ENCODE measurements at places on chromosomes 7 and 10. TPM values are rescaled to one million over a fixed set of nuclear protein-coding genes. Genes with fewer than 3 reads are reported as not detected.

DNA sequence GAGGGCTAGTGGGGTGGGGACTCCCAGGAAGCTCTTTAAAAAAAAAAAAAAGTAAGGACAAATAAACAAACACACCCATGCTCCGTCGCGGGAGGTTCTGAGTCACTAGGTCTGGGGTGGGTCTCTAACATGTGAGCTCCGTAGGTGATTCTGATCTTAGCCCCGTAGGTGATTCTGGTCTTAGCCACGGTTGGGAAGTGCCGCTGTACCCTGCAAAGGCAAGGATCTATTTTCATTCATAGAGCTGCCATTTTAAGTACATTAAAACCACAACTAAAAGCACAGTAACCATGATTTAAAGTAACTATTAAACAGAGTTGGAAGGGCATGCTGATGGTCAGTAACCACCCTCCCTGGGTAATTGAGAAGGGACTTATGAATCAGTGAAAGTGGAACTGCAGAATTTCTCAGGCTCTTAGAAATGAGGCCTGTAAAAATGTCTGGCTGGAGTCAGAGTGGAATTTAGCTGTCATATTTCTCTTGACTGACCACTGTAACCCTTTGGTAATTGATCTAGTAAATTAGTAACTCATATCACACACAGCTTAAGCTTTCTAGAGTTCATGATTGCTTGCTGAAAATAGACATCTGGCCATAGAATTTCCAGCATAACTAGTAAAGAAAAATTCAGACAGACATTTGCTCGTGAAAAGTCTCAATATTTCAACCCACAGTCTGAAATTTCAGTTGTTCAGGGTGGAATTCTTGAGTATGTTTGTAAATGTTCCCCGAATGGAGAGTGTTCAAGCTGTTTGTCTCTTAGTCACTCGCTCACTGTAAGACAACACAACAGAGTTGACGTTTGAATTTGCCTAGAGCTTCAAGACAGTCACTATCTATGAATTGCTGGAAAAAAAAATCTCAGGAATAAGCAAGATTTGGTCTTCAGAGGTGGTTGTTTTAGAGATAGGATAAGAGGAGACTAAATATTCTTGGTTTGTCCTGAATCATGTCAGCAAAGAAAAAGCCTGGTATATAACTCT lies 34.2 kb upstream of the TCF7L2 start:
- H3K4me3 ChIP-seq: no peak overlapping the region
- H3K27ac ChIP-seq: peak overlapping the region; percentile 30
- no peak for DNase-seq

- H3K27ac ChIP-seq: no peak overlapping the region
- DNase-seq: no peak
- H3K4me3 ChIP-seq: no peak overlapping the region
- H3K4me1 ChIP-seq: no peaks in the 10 kb centered on the region
- H3K36me3 ChIP-seq: no peaks in the 10 kb centered on the region
- no peaks in the 10 kb centered on the region for H3K27me3 ChIP-seq
Observed at GRCh38 chr10:55180357-55180756, 379.3 kb upstream of the PCDH15 start.

DNA sequence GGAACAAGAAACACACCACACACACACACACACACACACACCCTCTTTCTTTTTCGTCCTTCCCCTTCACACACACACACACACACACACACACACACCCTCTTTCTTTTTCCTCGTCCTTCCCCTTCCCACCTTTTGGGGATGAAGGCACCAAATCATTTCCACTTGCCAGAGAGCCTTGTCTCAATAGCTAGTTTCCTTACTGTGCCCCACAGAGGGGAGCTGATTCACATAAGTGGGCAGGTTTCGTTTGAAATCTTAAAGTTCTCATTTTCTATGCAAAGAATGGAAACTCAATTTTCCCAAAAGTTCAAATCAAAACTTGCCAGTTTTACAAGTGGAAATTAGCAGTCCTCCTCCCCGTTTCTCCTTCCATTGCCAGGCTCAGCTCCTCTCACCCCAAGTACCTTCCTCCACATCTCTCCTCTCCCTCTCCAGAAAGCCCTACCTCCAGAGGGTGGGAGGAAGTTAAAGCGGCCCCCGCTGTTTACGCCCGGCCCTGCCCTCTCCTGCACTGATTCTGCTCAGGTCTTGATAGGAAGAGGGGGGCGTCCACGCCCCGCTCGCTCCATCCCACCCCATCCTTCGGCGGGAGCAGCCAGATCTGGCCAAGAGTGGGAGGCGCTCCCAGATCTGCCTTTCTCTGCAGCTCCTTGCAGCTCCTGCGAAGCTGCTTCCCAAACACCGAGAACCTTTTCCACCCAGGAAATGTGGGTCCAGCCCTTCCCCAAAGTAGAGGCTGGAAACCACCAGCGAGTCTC lies 1.3 kb downstream of the CTTNBP2 start:
- H3K36me3 ChIP-seq: no peaks in the 10 kb centered on the region
- H3K27ac ChIP-seq: peak overlapping the region; percentile 21
- H3K27me3 ChIP-seq: peaks cover 39% of the 10 kb centered on the region
- peak overlapping the region; percentile 90 for H3K4me3 ChIP-seq
- H3K4me1 ChIP-seq: peaks cover 16% of the 10 kb centered on the region
- peak; percentile 15 for DNase-seq

DNA sequence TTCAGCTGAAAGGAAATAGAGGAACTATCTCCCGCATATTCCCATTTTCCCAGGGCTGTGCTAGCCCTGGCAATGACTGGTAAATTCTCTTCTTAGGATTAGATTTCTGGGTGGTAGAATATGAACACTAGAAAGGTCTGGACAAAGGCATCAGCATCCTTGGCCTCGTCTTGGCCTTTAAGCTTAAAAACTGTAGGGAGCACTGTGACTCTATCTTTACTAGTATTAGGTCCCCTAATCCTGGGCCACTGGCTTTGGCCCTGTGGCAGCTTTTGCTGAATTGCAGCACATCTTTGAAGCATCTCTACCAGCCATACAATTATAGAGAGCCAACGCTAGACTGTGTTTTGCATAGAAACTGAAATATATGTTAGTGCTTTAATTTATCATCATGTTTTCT lies 41.5 kb upstream of the EBLN1 start:
- H3K36me3 ChIP-seq: no peaks in the 10 kb centered on the region
- H3K4me1 ChIP-seq: no peaks in the 10 kb centered on the region
- no peak overlapping the region for H3K4me3 ChIP-seq
- no peak overlapping the region for H3K27ac ChIP-seq
- H3K27me3 ChIP-seq: peaks cover 64% of the 10 kb centered on the region

- peaks cover 21% of the 10 kb centered on the region for H3K4me1 ChIP-seq
- DNase-seq: no peak
- no peaks in the 10 kb centered on the region for H3K27me3 ChIP-seq
- peak overlapping the region; percentile 88 for H3K27ac ChIP-seq
Observed at GRCh38 chr7:16609842-16610450, 35.6 kb downstream of the ANKMY2 start.

- H3K4me3 ChIP-seq: no peak overlapping the region
- no peaks in the 10 kb centered on the region for H3K36me3 ChIP-seq
- H3K4me1 ChIP-seq: peaks cover 8% of the 10 kb centered on the region
- no peak for DNase-seq
- H3K27ac ChIP-seq: no peak overlapping the region
Observed at GRCh38 chr7:47652591-47652990, 70.7 kb upstream of the TNS3 start.

GRCh38 chr7:154484406-154484805 lies 432.2 kb downstream of the DPP6 start:
- no peaks in the 10 kb centered on the region for H3K36me3 ChIP-seq
- no peaks in the 10 kb centered on the region for H3K27me3 ChIP-seq
- H3K4me3 ChIP-seq: no peak overlapping the region
- DNase-seq: no peak
- peaks cover 4% of the 10 kb centered on the region for H3K4me1 ChIP-seq
- H3K27ac ChIP-seq: peak overlapping the region; percentile 1

GRCh38 chr7:82247814-82248433 lies 195.7 kb downstream of the CACNA2D1 start:
- no peak for DNase-seq
- H3K27me3 ChIP-seq: no peaks in the 10 kb centered on the region
- no peaks in the 10 kb centered on the region for H3K36me3 ChIP-seq
- H3K27ac ChIP-seq: no peak overlapping the region
- H3K4me1 ChIP-seq: no peaks in the 10 kb centered on the region

- no peak for DNase-seq
- H3K27me3 ChIP-seq: peaks cover 21% of the 10 kb centered on the region
- H3K4me1 ChIP-seq: peaks cover 7% of the 10 kb centered on the region
- H3K27ac ChIP-seq: no peak overlapping the region
- no peaks in the 10 kb centered on the region for H3K36me3 ChIP-seq
- no peak overlapping the region for H3K4me3 ChIP-seq
Observed at GRCh38 chr7:12207046-12207445, 4.0 kb upstream of the TMEM106B start.

GRCh38 chr10:51176976-51177695 lies 102.8 kb downstream of the PRKG1 start:
- H3K4me1 ChIP-seq: no peaks in the 10 kb centered on the region
- H3K27ac ChIP-seq: no peak overlapping the region
- H3K36me3 ChIP-seq: no peaks in the 10 kb centered on the region
- no peak for DNase-seq
- H3K27me3 ChIP-seq: no peaks in the 10 kb centered on the region
- H3K4me3 ChIP-seq: no peak overlapping the region

- peaks cover 19% of the 10 kb centered on the region for H3K27me3 ChIP-seq
- H3K27ac ChIP-seq: no peak overlapping the region
- no peak overlapping the region for H3K4me3 ChIP-seq
- no peaks in the 10 kb centered on the region for H3K36me3 ChIP-seq
- no peak for DNase-seq
- no peaks in the 10 kb centered on the region for H3K4me1 ChIP-seq
Observed at GRCh38 chr7:5116359-5116758, 70.7 kb downstream of the RBAK start.

DNA sequence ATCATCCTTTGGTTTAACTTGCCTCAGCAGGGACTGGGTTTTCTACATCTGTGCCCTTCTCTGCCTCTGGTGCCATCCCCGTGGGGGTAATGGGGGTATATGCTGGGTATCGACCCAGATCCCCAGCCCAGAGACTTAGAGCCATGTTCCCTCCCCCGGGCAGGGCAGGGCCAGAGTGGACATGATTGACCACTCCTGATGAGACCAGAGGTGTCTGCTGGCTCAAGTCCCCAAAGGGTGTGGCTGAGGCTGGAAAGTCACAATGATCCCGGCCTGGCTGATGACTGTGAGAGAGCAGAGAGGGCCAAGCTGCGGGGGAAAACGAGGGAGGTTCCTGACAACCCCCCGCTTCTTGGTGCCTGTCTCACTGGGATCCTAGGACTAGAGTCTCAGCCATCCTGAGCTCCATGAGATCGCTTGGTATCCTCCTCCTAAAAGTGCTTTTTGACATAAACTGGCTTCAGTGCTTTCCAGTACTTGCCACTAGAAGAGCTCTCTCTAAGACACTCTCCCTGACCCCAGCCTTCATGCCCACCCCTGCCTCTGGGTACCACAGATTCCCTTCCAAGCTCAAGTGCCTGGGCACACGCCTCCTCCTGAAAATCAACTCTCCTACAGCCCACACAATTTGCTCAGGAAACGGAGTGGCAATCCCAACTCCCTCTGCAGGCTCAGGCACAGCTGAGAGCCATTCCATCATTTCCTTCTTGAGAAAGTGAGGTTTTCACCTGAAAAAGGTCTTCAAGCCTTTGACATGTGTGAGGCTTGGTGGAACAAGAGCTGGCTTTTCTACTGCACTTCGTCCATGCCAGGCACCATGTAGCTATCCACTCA lies 33.9 kb downstream of the DRGX start:
- no peak for DNase-seq
- no peak overlapping the region for H3K4me3 ChIP-seq
- no peak overlapping the region for H3K27ac ChIP-seq
- peaks cover 19% of the 10 kb centered on the region for H3K27me3 ChIP-seq
- H3K36me3 ChIP-seq: no peaks in the 10 kb centered on the region

GRCh38 chr7:101223528-101223927 lies 5.6 kb downstream of the ZNHIT1 start:
- H3K27me3 ChIP-seq: no peaks in the 10 kb centered on the region
- H3K27ac ChIP-seq: no peak overlapping the region
- H3K36me3 ChIP-seq: peaks cover 17% of the 10 kb centered on the region
- no peak for DNase-seq
- H3K4me1 ChIP-seq: peaks cover 7% of the 10 kb centered on the region
- no peak overlapping the region for H3K4me3 ChIP-seq

DNA sequence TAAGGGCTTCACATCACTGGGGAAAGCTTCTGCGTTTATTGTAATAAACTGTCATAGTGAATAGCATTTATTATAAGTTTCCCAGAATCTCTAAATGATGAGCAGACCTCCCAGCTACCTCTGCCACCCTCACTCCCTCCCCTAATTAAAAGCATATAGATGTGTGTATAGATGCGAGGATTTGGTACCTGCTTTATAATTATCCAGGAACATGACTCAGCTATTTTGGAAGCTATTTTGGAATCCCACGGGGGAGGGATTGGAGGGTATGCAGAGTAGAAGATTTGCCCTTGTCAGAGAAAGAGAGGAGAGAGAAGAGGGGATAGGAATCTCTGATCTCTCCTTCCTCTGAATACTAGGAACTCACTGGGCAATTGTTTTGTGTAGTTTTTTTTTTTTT lies 455.3 kb downstream of the ADRA2A start:
- no peaks in the 10 kb centered on the region for H3K27me3 ChIP-seq
- H3K27ac ChIP-seq: no peak overlapping the region
- H3K36me3 ChIP-seq: no peaks in the 10 kb centered on the region
- no peak overlapping the region for H3K4me3 ChIP-seq
- no peaks in the 10 kb centered on the region for H3K4me1 ChIP-seq
- no peak for DNase-seq

CCDC3 gene
- total RNA-seq: 1.6 TPM

ELMO1 gene
- 66.1 TPM for total RNA-seq

PEX1 gene
- total RNA-seq: 26.8 TPM

PPP2R2D gene
- total RNA-seq: 43.6 TPM

PANK1 gene
- total RNA-seq: 38.0 TPM

SMKR1 gene
- total RNA-seq: 1.7 TPM

PPP3CB gene
- 56.4 TPM for total RNA-seq

PLXNA4 gene
- 0.38 TPM for total RNA-seq

Data from progenitor cell of endocrine pancreas (in vitro differentiated cells).